Esophagus squamous epithelium (tissue), 5 donors: ENCODE measurements at places on chromosomes 6 and 20.

DNA sequence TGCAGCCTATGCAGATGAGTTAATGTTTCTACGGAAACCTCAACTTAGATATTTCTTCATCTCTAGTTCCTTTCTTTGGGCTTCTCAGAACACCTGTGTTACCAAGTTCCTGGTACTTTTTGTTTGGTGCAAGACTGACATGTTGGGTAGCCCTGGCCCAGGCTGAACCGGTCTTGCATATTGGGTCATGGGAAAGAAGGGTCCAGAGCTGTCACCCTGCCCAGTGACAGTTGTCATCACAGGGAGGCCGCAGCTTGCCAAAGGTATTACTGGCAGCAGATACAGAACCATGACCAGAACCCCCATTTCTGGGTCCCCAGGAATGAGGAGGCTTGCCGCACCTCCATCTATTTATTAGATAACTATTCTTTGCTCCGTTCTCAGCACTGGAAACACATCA, 40.2 kb downstream of the PDYN start:
- DNase-seq, result no peak

GRCh38 chr6:157273756-157274470, 49.4 kb downstream of the TMEM242 start:
- DNase-seq, result peak; percentile 10

DNA sequence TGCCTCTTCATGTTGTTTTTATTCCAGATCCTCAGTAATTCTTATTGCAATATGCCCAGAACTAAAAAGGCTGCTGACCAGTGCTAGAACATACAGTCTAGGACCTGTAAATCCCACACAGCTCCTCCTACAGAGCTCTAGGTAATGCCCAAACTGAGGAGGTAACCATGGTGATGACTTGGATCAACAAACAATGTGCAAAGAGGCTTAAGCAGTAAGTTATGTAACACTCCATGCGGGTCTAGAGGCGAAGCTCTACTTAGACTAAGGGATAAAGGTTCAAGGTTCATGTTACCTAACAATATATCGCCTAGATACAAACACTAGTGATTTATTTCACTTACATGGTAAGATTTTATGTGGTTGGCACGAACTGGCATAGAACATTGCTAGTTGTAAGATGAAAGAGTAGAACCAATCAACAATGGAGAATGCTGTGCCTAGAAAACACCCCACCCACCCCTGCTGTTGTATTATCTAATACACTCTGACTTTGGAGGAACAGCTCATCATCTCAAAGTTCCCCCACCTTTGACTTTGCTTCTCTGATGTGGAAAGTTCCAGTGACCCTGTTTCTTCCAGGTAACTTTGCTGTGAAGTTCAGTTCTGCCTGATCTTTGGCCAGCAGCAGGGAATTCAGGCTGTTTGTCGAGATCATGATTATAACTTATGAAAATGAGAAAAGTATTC, 242.4 kb downstream of the ALDH8A1 start:
- DNase-seq, result no peak

- DNase-seq, result no peak
Measured at GRCh38 chr6:56807326-56807988, 147.4 kb upstream of the BEND6 start.

- no peak for DNase-seq
Measured at GRCh38 chr6:154682633-154683125, 50.5 kb upstream of the SCAF8 start.

DNA sequence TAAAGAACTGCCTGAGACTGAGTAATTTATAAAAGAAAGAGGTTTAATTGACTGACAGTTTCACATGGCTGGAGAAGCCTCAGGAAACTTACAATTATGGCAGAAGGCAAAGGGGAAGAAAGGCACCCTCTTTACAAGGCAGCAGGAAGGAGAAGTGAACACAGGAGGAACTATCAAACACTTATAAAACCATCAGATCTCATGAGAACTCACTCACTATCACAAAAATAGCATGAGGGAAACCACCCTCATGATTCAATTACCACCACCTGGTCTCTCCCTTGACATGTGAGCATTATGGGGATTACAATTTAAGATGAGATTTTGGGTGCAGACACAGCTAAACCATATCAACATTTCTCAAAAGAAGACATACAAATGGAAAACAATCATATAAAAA, 266.3 kb downstream of the EPM2A start:
- DNase-seq, result no peak

GRCh38 chr6:34366639-34366921, 25.9 kb downstream of the NUDT3 start:
- DNase-seq, result no peak

DNA sequence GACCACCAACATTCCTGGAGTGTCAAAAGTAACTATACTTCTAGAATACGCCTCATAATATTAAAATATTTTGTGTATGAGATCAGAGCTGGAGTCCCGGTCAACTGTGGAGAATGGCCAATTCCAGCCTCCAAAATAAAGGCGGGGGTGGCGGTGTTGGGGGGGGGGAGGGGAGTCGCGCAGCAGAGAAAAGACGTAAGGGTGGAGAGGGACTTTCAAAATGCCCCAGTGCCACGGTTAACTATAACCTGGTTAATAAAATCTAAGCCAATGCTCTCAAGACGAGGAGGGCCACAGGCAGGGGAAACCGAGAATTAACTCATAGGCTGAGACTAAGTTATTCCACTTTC, 1.3 kb downstream of the NUP153 start:
- DNase-seq, result no peak

GRCh38 chr20:2767768-2768631, 32.4 kb downstream of the CPXM1 start:
- no peak for DNase-seq

- DNase-seq, result no peak
Measured at GRCh38 chr20:328975-329695, 3.8 kb downstream of the SOX12 start.

- DNase-seq, result no peak
Measured at GRCh38 chr6:119495230-119495683, 145.7 kb upstream of the MAN1A1 start.

DNA sequence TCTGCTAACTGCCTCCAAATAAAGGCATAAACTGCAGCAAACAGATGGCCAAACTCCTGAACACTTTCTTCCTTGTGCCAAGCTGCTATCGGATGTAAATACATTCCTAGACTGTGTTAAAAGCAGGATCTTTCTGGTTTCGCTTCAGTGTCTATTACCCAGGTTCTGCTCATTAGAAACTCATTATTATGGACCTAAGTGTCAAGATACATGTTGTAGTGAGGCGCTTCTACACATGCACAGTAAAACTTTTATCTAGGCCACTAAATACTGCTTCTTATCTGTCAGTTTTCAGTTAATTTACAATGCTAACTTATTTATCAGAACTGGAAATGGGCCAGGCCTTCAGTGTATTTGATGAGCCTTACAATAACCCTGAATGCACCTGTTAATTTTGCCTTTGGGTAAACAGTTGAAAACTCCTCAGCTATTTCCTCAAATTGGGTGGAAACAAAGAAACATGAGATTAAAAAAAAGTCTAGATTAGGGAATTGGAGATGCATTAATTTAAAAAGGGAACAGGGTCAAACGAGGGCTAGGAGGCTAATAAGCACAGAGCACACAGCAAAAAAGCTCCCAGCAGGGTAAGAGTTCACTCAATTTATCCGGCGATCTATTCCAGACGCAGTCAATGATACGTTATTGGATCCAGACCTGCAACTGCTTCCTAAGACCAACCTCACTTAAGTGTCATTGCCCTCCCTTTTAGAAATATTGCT, 240.6 kb downstream of the FOXC1 start:
- DNase-seq, result no peak

DNA sequence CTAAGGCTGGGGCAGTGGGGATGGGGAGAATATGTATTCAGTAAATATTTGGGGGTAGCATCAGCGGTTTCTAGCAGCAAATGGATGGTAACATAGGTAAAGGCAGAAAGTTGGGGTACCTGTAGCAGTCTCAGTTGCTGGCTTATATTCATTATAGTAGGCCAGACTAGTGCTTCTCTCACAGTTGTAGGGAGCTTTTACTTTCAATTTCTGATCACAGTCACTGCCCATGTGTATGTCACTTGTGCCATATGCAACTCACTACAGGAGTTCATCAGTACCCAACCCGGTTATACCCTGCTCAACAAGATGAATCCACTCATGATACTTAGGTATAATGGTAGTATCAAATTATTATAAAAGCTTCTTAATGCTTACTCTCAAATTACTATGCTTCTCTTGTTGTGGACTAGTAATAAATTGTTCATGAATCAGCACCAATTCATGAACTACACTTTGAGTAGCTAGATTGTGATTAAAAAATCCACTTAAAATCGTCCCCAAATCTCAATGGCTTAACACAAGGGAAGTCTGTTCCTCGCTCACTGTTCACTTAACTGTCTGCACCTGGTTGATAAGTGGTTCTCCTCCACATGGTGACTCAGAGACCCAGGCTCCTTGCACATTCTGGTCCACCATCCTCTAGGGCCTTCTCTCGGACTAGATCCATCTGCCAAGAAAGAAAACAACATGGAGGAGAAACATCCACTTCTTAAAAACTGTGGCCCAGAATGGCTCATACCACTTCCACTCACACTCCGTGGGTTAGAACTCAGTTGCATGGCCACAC, 31.3 kb upstream of the MYLIP start:
- DNase-seq, result no peak

DNA sequence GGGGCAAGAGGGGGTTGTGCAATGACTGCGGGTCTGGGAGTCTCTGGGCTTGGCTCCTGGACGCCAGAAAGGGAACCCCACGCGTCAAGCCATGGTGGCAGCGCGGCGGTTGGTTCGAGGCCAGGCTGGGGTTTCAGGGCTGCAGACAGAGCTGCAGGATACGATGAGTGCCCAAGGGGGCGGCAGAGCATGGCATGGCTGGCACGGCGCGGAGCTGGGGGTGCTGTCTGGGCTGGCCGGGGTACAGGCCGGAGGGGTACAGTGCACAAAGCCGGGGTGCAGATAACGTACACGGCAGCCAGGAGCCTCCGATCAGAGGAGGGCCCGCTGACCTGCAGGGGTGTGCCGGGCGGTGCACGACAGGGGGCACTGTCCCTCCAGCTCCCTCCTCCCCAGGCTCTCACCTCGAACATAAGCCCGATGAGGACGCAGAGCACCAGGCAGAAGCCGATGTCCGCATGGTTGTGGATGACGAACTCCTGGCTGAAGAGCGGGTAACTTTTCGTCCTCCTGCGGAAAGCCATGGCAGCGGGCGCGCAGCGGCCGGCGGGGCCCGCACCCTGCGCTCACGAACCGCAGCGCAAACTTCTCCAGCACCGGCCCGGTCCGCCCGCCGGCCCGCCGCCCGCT, 353 bp downstream of the TRAM2 start:
- peak; percentile 27 for DNase-seq

GRCh38 chr20:50450493-50450826, 59.7 kb upstream of the PTPN1 start:
- DNase-seq, result no peak

DNA sequence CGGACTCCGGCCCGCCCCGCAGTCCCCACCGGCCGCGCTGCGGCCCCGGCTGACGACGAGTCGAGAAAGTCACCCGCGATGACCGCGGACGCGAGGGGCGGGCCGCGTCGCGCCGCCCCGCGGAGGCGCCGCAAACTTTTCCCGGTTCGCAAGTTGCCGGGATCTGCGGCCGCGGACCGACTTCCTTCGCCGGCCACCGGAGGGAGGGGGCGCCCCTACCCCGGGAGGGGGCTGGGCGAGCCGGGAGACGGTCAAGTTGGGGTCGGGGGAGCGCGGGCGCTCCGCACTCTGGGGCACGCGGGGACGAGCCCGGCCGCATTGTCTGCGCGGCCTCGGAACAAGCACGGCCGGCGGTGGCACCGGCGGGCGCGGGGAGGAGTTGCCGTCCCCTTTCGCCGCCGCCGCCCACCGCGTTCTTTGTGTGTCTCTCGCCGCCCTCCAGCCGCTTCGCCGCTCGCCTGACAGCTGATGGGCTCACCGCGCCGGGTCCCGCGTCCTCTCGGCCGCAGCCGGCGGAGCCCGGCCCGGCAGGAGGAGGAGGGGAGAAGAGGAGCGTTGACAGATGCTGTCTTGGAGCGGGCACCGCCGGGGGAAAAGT, 131.6 kb downstream of the OGFRL1 start:
- no peak for DNase-seq

- no peak for DNase-seq
Measured at GRCh38 chr20:23092861-23093495, 6.9 kb upstream of the CD93 start.

GRCh38 chr6:139030228-139030963, 1.9 kb downstream of the ABRACL start:
- DNase-seq, result no peak

GRCh38 chr20:17510548-17510947, 20.6 kb downstream of the BFSP1 start:
- no peak for DNase-seq

DNA sequence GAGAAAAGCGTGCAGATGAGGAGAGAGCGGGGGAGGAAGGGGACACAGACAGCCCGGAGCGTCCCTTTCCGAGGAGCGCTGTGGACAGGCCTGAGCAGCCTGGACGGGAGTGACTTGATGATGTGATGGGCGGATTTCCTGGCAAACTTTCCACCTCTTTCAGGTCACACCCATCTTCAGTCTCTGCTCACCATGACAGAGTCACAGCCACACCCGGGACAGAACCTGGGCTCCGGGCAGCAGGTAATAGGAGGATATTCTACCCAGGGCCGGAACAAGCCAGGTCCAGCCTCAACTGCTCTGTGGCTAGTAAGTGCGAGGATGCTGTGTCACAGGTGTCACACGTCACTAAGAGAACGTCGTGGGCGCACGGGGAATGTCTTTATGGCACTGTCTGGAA, 84.3 kb downstream of the THBS2 start:
- DNase-seq, result no peak

- DNase-seq, result no peak
Measured at GRCh38 chr6:119314885-119315272, 34.7 kb downstream of the MAN1A1 start.

- no peak for DNase-seq
Measured at GRCh38 chr6:2221726-2222274, 23.6 kb downstream of the GMDS start.

GRCh38 chr20:9912290-9912689, 73.4 kb upstream of the PAK5 start:
- no peak for DNase-seq

- no peak for DNase-seq
Measured at GRCh38 chr6:33827546-33828451, 24.0 kb upstream of the MLN start.

- DNase-seq, result no peak
Measured at GRCh38 chr20:20864351-20865096, 152.1 kb upstream of the RALGAPA2 start.

- no peak for DNase-seq
Measured at GRCh38 chr6:110114004-110114403, 65.5 kb downstream of the WASF1 start.

GRCh38 chr6:111971181-111971841, 82.6 kb upstream of the CCN6 start:
- no peak for DNase-seq

GRCh38 chr20:8039042-8039441, 19.5 kb upstream of the TMX4 start:
- DNase-seq, result no peak

- DNase-seq, result no peak
Measured at GRCh38 chr6:100057941-100058340, 63.9 kb upstream of the MCHR2 start.

GRCh38 chr6:28982476-28983266, 22.4 kb downstream of the ZNF311 start:
- DNase-seq, result no peak

- no peak for DNase-seq
Measured at GRCh38 chr6:89270951-89271721, 44.0 kb downstream of the GABRR2 start.
